ENCODE measurements at places on chromosomes 6 and 20. TPM values are rescaled to one million over a fixed set of nuclear protein-coding genes. Genes with fewer than 3 reads are reported as not detected.

ACTL10 gene
- total RNA-seq, result 0.18 TPM

CLPSL2 gene
- not detected for total RNA-seq

NNAT gene
- total RNA-seq, result 2.8 TPM

APCDD1L gene
- 2.2 TPM for total RNA-seq

OR12D3 gene
- not detected for total RNA-seq

DNA sequence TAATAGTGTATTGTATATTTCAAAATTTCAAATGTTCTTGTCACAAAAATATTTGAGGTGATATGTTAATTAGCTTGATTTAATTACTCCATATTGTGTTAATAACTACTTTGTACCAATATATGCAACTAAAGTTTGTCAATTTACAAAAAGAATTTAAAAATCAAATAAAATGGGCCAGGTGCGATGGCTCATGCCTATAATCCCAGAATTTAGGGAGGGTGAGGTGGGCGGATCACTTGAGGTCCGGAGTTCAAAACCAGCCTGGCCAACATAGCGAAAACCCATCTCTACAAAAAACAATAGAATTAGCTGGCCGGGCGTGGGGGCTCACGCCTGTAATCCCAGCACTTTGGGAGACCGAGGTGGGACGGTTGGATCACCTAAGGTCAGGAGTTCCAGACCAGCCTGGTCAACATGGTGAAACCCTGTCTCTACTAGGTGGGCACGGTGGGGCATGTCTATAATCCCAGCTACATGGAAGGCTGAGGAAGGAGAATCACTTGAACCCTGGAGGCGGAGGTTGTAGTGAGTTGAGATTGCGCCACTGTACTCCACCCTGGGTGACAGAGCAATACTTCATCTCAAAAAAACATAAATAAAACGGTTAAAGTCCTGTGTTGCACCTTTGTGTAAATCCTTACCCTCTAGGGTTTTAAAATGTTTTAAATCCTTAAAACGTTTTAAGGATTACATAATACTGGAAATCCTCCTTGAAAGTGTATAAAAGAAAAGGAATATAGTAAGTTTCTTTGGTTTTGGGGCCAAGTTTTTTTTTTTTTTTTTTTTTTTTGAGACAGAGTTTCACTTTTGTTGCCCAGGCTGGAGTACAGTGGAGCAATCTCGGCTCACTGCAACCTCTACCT is 4.0 kb downstream of the HSPA1B start:
- H3K27me3 ChIP-seq, result no peaks in the 10 kb centered on the region
- no peak for DNase-seq
- H3K4me3 ChIP-seq, result no peak overlapping the region

DNA sequence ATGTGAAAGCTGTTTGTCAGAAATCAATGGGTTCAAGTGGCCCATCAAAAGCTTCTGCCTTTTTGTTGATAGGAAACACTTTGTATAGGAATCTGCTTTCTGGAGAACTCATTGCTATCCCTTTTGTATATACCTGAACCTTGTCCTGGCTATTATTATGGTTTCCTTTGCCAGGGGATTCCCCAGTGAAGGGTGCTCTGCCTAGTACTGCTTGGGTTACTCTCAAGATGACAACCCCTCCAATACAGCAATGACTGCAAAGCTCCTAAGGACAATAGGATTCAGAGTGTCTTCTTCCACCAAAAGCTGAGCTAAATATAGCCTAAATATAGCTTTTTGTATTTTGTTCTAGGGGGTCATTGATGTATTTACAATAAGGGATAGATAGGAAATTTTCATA is 54.0 kb upstream of the PTPRK start:
- H3K27me3 ChIP-seq, result no peaks in the 10 kb centered on the region
- no peaks in the 10 kb centered on the region for H3K36me3 ChIP-seq
- DNase-seq, result no peak
- H3K4me1 ChIP-seq, result peaks cover 3% of the 10 kb centered on the region

GRCh38 chr6:124441450-124441849 is 520.8 kb upstream of the RNF217 start:
- no peak for DNase-seq
- no peak overlapping the region for H3K4me3 ChIP-seq
- H3K27me3 ChIP-seq, result no peaks in the 10 kb centered on the region

DNA sequence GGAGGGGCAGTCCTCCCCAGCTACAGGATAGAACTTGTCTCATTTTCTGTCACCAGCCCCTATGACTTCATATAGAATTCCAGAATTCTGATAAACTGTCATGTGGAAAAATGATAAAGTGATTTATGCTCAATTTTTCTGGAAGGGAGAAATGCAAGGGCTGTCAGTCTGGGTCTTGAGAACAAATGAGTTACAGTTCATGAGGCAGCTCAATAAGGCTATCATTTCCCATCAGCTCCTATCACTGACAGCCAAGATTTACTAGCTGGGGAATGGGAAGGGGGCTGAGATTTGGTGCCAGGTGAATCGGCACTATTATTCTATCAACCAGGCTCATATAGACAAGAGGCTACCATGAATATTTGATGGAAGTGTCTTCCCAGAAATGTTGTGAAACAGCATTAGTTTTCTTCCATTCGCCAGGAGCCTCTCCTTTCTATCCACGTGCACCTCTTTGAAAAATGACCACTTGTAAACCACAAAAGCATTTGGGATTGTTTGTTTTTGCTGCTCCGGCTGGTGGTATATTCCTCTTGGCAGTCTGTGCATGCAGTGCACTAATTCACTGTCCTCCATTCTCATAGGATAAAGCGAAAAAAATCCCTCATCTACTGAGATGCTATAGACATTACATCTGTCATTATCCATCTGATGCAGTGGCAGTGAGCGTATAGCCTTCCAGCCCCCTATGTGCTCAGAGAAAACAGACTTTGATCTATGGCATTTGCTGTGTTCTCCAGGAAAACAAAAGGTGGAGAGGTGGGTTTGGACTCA is 528.7 kb upstream of the RNF217 start:
- H3K4me1 ChIP-seq, result no peaks in the 10 kb centered on the region
- no peak overlapping the region for H3K4me3 ChIP-seq
- no peaks in the 10 kb centered on the region for H3K36me3 ChIP-seq
- no peak overlapping the region for H3K27ac ChIP-seq
- DNase-seq, result no peak

- H3K36me3 ChIP-seq, result no peaks in the 10 kb centered on the region
- DNase-seq, result no peak
Measured at GRCh38 chr20:42113236-42113635, 495.1 kb upstream of the CHD6 start.

GRCh38 chr6:82083646-82084045 is 163.9 kb downstream of the IBTK start:
- no peaks in the 10 kb centered on the region for H3K27me3 ChIP-seq
- H3K27ac ChIP-seq, result no peak overlapping the region
- DNase-seq, result peak; percentile 78
- no peaks in the 10 kb centered on the region for H3K4me1 ChIP-seq
- no peak overlapping the region for H3K4me3 ChIP-seq
- H3K36me3 ChIP-seq, result no peaks in the 10 kb centered on the region

GRCh38 chr20:46122071-46122470 is 4.0 kb downstream of the CD40 start:
- peaks cover 13% of the 10 kb centered on the region for H3K27me3 ChIP-seq
- DNase-seq, result peak; percentile 59
- no peak overlapping the region for H3K27ac ChIP-seq
- H3K4me1 ChIP-seq, result no peaks in the 10 kb centered on the region

GRCh38 chr20:5168651-5169396 is 42.0 kb downstream of the CDS2 start:
- no peak overlapping the region for H3K27ac ChIP-seq
- H3K4me1 ChIP-seq, result peaks cover 11% of the 10 kb centered on the region
- DNase-seq, result peak; percentile 38
